Breast epithelium (tissue), 4 donors: ENCODE measurements at places on chromosomes 5 and 9.

DNA sequence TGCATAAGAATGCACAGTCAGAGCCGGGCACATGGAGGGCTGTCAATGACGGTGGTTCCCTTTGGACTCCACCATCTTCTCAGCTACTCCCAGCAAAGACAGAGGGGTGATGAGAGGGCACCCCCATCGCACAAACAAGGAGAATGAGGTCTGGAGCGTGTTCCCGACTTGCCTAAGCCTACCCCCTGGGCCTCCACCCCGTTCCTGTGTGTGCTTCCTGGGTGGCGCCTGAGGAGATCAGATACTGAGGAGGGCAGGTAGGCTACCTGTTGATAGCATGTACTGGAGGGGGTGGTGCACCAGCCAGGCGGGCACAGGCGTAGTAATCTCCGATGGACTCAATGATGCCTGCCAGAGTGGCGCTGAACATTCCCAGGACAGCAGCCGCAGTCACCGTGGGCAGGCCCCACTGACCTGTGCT lies 4.1 kb downstream of the SLC23A1 start:
- no peak for DNase-seq

GRCh38 chr9:114231273-114231672 lies 75.9 kb downstream of the COL27A1 start:
- no peak for DNase-seq

DNA sequence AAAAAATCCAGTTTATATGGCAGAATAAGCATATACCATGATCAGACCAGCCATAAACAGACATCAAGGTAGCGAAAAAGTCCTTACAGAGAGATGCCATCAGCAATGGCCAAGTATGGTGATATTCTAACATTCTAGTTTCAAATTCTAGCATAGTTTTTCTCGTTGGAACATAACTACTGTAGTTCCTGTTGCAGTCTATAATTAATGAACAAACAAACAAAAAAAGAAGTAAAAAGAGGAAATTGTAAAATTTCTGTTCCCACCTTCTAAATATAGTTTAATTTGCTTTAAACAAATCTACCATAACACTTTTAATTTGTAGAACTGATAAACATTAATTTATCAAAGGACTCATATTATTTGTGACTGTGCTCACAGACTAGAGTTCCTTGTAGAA lies 9.9 kb upstream of the CD180 start:
- DNase-seq, result no peak

DNA sequence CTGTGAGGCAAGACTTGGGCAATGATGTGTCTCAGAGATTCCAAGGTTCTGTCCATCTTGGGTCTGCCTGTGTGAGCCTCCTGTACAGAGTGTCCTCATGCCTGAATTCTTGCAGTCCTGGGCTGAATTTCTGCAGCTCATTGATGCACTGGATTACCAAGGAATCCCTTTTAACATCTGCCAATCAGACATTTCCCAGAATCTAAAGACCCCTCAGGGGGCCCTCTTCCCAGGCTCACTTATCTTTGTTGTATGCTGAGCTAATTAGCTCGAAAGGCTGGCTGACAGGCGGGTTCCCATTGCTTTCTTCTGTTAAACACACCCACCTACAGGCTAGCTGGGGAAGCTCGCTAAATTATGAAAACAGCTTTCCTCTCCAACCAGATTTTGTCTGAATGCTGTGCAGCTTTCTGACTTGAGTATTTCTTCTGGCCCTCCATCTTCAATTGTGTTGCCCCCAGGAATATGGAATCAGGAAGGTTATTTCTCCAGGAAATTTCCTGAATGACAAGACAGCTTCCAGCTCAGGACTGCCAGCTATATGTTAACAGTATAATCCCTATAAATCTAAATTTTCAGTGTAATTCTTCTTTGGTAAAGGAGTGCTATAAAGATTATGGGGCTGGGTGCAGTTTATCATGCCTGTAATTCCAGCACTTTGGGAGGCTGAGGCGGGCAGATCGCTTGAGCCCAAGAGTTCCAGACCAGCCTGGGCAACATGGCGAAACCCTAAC lies at the start of gene LIX1:
LIX1 (minus strand) TSS at position 91 of the 734 bp plus-strand sequence; CDS start at position 56, 35 bp downstream.
- no peak for DNase-seq

DNA sequence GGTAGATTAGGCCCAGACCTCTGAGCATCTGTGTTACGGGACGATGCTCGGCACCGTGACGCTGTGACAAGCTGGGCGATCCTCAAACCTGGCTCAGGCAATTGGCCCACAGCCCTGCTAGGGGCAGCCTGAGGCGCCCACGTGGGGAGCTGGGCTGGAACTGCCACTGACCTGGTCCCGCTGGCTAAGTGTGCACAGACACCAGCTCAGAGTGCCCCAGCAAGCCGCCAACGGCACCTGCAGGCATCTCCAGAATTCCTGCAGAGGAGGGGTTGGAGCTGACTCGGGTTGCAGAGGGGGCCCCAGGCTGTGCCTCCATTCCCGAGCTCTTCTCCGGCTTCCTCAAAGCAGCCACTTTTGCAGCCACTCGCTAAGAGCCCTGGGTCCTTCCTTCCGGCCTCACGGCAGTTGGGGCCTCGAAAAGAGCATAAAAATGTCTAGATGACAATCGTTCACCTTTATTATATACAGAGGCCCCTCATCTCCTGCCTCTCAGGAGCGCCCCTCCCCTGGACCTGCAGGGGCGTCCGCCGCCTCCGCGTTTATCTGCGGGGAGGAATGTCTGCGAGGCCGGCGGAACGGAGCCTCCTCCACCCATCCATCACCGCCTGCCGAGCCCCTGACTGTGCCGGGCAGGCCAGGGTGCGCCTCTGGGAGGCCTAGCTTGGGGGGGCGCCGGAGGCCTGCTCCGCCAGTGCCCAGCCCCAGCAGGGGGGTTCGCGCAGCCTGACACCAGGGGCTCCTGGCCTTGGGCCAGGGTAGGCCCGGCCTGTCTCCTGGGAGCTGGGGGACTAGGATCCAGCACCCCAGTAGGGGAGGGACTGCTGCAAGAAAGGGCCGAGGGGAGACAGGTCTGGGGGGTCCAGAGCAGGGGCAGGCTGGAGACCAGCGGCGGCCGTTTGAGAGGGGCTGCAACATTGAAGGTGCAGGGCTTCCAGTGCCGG lies 144.9 kb downstream of the BARX1 start:
- no peak for DNase-seq

GRCh38 chr9:81317939-81318338 lies 371.4 kb downstream of the TLE1 start:
- no peak for DNase-seq

- no peak for DNase-seq
Measured at GRCh38 chr9:107665057-107665456, 175.5 kb upstream of the KLF4 start.

DNA sequence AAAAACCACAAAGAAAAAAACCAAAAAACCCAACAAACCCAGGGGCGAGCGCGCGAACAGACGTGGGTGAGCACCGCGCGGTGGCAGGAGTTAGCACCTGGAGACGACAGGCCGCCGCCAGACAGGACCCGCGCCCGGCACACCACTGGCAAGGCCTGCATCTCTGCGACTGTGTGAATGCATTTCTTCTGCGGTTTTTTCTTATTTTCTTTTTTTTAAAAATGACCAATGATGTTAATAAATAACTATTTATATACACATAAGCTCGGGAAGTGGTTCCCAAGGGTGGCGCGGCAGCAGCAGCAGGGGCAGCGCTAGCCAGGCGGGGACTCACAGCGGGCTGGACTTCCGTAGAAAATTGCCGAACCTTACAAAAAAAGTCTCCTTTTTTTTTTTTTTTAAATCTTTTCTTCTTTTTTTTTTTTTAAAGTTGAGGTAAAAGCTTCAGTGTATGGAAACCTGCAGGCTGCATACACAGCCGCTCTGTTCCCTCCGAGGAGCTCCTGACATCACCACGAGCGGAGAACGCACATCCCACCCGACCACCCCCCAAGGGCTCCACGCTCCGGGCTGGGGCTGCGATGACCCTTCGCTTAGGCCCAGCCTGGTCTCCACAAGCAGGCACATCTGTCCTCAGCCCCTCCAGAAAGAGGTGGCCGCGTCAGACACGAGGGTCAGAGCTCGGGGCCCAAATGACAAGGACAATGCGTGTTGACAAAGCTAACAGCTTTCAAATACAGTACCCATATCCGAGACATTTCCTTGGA lies 7.4 kb downstream of the BRD3OS start:
- no peak for DNase-seq

- no peak for DNase-seq
Measured at GRCh38 chr5:105619725-105620124, 2051.0 kb downstream of the EFNA5 start.

DNA sequence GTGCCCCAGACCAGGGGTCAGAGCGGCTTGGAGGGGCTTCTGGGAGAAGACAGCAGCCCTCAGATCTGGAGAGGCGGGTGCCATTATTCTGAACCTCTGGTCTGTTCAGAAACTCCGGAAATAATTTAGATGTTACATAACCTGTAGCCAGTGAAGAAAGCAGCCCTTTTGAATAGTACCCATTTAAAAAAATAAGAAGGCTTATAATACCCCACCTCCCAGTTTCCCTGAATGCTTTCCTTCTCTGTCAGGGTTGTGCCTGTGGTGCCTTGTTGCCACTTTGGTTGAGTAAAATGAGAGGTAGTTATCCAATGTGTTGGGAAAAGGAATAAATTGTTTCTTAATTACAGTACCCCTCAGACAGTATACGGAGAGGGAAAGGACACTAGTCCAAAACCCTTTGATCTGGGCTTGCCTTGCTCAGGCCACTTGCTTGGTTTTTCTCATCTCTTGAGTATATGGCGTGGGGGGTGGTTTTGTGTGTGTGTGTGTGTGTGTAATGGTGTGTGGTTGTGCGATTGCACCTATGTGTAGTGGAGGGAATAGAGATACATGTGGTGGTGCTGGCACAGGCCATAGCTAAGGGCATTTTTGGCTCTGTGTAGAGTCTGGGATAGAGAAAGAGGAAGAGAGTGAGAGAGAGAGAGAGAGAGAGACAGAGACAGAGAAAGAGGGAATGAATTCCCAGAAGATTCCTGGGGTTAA lies 59.1 kb upstream of the TLR4 start:
- DNase-seq, result no peak

GRCh38 chr9:6052293-6052919 lies 37.0 kb upstream of the RANBP6 start:
- DNase-seq, result no peak

GRCh38 chr5:55868846-55869245 lies 17.7 kb downstream of the IL31RA start:
- DNase-seq, result no peak

GRCh38 chr5:10374046-10375022 lies 20.8 kb downstream of the MARCHF6 start:
- no peak for DNase-seq

DNA sequence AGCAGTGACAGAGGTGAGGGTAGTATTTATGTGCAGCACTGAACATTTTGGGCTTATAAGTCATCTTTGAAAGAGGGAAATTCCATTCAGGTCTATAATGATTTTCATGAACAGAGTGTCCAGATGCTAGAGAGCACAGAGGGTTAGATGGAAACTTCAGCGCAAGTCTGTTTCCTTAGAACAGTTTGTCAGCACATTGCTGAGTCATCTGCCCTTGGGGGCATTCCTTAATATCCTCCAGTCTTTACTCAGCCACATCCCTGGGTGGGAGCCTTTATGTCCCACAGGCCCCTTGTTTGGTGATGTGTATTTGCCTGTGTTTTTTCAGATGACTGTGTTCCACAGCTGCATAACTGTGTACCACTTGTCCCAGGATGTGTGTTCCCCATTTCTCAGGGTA lies 138.5 kb upstream of the S1PR3 start:
- DNase-seq, result no peak

- DNase-seq, result no peak
Measured at GRCh38 chr9:14565352-14566016, 127.7 kb downstream of the ZDHHC21 start.

DNA sequence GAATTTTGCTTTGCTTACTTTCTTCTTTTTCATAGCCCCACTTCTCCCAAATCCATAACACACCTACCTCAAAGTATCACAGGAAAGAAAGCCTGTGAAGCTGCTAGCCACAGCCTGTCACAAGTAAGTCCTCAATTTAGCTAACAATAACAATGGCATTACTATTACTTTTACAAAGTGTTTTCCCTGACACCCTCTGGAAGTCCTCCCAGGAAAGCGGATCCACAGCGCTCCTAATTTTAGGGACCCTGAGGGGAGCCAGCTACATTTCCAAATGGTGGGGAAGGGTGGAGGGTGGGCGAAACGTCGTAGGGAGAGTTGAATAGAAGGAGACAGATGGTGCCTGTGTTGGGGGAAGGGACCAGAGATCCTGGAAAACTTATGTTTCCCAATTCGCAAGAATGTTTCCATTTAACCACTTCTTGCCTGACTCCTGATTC lies 523 bp upstream of the WWC1 start:
- no peak for DNase-seq

GRCh38 chr5:180795771-180796313 lies 6.8 kb downstream of the MGAT1 start:
- DNase-seq, result no peak

- no peak for DNase-seq
Measured at GRCh38 chr5:111311666-111312065, 87.5 kb downstream of the CAMK4 start.

- no peak for DNase-seq
Measured at GRCh38 chr5:114223866-114224265, 138.0 kb upstream of the KCNN2 start.

DNA sequence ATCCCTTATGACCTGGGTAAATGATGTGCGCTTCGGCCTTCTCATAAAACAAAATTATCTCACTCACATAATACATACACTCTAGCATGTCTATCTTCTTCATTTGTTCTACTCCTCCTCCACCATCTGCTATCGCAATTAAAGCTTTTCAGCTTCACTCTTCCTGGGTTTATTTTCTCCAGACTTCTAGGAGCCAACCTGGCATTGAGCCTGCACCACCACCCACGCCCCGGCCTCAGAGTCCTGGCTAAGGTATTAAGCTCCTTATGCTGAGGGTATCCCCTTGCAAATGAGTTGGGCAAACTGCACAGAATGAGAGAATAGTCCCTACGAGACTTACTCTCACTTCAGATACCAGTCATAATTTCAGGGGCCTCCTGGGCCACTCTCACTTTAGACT lies 236.1 kb upstream of the CDH12 start:
- no peak for DNase-seq

GRCh38 chr9:128637656-128638055 lies 19.0 kb downstream of the DYNC2I2 start:
- no peak for DNase-seq

DNA sequence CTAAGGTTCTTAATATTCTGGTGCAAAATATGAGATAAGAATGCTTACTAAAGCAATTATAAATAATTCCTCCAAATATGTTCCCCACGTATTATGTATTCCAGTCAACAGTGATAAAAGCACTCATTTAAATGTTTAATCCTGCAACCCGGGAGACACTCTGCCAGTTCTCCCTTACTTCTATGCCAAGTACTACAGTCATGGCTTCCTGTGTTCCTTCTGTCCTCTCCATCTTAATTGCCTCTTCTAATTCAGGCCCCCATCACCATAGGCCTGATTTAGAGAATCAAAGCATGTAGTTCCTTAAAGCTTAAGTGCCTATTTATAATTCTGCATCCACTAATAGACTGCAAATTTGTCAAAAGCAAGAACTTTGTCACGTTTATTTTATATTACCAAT lies 474.8 kb downstream of the SEMA5A start:
- DNase-seq, result no peak

DNA sequence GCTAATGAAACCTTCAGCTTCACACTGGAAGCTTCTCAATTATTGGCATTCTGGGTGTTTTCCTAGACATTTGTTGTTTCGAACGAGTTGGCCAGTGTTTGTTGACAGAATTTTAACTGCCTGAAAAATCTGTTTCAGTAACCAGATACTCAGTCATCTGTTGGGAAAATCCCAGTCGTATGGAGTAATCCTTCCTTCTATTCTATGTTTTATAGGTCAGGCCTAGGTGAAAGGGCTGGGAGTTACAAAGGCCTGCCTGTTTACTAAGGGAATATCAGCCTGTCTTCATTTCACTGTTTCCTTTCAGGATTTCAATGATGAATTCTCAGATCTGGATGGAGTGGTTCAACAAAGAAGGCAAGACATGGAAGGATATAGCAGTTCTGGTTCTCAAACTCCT lies 59.9 kb downstream of the GRAMD2B start:
- no peak for DNase-seq
